ENCODE measurements at places on chromosomes 12 and 14.

DNA sequence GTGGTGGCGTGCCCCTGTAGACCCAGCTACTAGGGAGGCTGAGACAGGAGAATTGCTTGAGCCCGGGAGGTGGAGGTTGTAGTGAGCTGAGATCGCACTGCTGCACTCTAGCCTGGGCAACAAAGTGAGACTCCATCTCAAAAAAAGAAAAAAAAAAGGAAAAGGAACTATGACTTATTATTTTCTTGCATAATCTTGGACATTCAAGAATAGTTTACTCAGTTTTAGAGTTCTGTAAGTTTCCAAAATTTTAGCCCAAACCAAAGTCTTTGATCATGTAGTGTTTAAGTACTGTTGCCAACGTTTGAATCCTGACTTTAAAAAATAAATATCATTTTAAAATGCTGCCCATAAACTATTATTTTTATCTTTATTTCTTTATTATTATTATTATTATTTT, 6.2 kb downstream of the PSMA6 start:
- DNase-seq = no peak

GRCh38 chr12:50404307-50404706, 3.6 kb downstream of the LARP4 start:
- DNase-seq = no peak

DNA sequence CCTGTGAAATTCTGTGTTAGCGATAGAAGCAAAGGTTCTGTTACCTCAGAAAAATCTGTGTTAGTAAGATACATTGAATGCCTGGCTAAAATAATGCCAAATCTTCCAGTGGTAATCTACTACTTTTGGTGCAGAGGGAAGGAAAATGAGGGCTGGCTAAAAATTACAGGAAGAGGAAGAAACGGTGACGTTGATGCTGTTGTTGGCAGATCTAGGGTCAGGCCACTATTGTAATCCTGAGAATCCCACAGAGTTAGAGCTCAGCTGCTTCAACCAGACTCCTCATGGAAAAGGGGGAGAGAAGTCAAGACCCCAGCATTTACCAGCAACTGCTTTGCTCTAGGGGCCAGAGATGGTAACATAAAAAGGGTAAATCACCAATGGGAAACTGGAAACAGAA, 145.1 kb downstream of the PPM1H start:
- DNase-seq = no peak

- DNase-seq = no peak
These were observed 45.0 kb downstream of the KCNA5 start for GRCh38 chr12:5088586-5089264.

DNA sequence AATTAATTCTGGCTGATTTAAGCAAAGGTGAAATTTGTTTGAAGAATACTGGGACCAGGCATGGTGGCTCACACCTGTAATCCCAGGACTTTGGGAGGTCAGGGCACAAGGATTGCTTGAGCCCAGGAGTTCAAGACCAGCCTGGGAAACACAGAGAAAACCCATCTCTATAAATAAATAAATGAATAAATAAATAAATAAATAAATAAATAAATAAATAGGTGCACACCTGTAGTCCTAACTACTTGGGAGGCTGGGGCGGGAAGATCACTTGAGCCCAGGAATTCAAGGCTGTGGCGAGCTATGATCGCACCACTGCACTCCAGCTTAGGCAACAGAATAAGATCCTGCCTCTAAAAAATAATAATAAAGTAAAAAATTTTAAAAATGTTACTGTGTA, 4.4 kb upstream of the C14orf39 start:
- no peak for DNase-seq

GRCh38 chr14:85487215-85487614, 42.7 kb upstream of the FLRT2 start:
- peak; percentile 75 for DNase-seq
